ENCODE measurements at places on chromosomes 2 and 18. TPM values are rescaled to one million over a fixed set of nuclear protein-coding genes. Genes with fewer than 3 reads are reported as not detected.

INHBB gene
- total RNA-seq: 9.4 TPM

ATP8B1 gene
- 25.4 TPM for total RNA-seq

CHRND gene
- not detected for total RNA-seq

EGR4 gene
- not detected for total RNA-seq

RAB6C gene
- total RNA-seq: not detected

SPATS2L gene
- total RNA-seq: 60.7 TPM

FBXO41 gene
- 2.9 TPM for total RNA-seq

LYPD6 gene
- 0.79 TPM for total RNA-seq

DNA sequence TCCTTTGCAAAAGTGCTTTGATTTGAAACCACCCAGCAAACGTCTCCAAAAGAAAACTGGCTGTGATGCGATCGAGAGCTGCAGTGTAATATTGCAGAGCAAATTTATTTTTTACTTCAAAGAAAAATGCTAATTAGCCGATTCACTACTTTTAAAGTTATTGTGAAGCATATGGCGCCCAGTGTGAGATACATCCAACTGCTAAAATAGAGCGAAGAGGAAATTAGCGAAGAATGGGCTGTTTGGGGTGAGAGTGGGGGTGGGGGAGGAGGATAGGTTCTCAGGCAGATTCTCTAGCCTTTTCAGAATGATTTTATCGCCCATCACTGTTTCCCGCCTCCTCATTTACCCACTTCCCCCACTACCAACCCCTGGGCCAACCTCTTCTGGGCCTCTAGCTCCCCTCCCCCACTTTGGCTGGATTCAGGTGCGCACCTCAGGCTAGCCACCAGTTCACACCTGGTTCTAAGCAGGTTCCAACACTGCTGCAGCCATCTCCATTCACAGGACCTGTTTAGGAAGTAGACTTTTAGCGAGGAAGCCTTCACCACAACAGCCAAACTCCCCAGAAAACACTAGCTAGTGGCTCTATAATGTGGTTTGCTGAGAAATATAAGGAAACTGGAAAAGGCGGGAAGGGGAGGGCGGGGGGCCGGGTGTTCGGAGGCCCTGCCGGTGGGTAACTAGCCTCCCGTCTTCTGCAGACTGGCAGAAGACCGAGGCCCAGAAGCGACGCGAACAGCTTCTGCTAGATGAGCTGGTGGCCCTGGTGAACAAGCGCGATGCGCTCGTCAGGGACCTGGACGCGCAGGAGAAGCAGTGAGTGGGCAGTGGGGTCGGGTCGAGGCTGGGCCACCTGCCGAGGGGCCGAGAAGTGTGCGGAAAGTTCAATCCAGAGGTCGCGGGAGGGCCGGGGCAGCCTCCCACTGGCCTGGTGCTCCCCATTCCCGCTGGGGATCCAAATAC, 6.0 kb upstream of the OTX1 start:
- no peak for DNase-seq

DNA sequence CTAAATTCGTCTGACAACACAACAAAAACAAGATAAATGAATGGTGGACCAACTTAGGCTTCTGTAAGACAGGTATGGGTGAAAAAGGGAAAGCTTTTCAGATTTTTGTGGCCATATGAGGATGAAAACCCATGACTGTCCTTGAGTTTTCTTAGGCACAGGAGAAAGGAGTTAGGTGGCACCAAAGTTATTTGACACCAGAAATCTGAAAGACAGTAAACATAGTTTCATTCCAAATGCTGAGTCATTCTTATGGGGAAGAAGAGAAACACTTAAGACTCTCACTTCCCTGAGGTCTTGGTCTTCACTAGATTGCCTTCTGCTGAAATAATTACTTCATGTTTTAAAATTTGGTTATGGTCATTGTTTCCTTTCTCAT, 5.2 kb upstream of the GPD2 start:
- DNase-seq: no peak

GRCh38 chr2:62800618-62801017, 95.1 kb downstream of the EHBP1 start:
- no peak for DNase-seq

- no peak for DNase-seq
These were observed 5.8 kb downstream of the GPR55 start for GRCh38 chr2:230919240-230919639.

DNA sequence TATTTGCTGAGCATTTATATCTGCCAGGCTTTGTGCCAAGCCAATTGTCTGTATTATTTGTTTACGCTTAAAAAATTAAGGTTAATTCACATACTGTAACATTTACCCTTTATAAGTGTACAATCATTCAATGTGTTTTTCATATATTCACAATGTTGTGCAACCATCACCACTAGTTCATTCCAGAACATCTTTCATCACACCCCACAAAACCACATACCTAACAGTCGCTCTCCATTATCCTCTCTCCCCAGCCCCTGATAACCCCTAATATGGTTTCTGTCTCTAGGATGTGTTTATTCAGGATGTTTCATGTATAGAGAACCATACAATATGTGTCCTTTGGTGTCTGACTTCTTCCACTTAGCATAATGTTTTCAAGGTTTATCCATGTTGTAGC, 234.1 kb downstream of the INSIG2 start:
- DNase-seq: no peak

GRCh38 chr2:179139506-179139905, 89.6 kb upstream of the CCDC141 start:
- DNase-seq: no peak

DNA sequence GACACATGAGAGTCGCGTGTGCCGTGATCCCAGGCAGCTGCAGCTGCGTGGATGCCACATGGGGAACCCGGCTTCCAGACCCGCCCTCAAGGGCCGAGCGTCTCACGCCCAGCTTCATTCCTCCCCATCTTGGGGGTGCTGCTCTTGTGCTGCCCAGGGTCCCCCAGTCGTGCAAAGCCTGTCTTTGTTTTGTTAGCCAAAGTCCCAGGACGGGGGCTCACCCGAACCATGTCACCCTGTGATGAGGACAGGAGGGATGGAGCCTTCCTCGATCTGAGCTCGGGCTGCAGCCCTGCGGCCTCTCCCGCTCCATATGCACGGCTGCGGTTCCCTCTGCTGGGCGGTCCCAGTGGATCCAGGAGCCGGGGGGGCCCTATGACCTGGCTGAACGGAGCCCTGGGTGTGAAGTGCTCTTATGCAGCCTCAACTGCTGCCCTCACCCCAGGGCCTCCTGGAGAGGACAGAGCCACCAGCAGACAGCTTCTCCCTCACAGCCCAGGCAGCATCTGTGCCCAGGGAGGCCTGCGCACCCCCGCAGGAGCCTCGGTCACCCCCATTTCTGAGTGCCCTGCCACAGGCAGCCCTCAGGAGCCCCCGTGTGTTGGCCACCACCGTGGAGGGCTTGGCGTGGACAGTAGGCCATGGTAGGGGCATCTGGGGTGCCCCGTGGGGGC, 99.0 kb upstream of the CTDP1 start:
- peak; percentile 73 for DNase-seq

DNA sequence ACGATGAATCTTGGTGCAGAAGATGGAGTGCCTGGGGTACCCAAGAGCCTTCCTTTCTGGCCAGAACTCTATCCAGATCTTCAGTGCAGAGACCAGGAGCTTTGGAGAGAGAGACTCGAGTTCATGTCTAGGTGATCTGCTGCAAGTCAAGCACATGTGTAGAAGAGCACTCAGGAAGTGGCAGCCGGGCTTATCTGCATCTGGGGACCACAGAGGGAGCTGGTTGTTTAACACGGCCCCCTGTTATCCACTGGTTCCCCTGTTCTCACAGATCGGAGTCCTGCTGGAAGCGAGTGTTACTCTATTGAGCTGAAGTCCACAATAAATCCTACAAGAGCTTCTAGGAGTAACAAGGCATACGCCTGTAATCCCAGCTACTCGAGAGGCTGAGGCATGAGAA, 128.3 kb downstream of the ACOXL start:
- no peak for DNase-seq

- no peak for DNase-seq
These were observed 202.2 kb downstream of the CDH20 start for GRCh38 chr18:61535401-61535800.

- no peak for DNase-seq
These were observed 115.5 kb downstream of the HDAC4 start for GRCh38 chr2:239285071-239285931.

GRCh38 chr2:221502270-221503010, 69.7 kb downstream of the EPHA4 start:
- no peak for DNase-seq

Data from lower leg skin (tissue), 4 donors.